Fibroblast of mammary gland (primary cell): ENCODE measurements at places on chromosomes 1 and 21.

DNA sequence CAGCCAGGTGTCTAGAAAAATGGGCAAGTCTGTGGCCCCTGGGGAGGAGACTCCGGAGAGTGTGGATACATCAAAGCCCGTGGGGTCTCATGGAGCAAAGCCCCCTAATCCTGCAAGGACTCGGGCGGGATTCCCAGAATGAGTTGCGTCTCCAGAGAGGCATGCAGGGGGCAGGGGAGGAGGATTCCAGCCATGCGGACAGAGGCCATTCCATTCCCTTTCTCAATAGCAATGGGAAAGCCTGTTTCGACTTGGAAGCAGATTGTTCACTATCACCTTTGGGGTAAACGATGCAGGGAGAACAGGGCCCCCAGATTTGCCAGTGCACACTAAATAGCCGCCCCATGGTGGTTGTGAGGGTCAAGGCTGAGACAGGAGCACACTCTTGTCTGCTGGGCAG is 15.4 kb upstream of the PRDM15 start:
- no peak for DNase-seq

DNA sequence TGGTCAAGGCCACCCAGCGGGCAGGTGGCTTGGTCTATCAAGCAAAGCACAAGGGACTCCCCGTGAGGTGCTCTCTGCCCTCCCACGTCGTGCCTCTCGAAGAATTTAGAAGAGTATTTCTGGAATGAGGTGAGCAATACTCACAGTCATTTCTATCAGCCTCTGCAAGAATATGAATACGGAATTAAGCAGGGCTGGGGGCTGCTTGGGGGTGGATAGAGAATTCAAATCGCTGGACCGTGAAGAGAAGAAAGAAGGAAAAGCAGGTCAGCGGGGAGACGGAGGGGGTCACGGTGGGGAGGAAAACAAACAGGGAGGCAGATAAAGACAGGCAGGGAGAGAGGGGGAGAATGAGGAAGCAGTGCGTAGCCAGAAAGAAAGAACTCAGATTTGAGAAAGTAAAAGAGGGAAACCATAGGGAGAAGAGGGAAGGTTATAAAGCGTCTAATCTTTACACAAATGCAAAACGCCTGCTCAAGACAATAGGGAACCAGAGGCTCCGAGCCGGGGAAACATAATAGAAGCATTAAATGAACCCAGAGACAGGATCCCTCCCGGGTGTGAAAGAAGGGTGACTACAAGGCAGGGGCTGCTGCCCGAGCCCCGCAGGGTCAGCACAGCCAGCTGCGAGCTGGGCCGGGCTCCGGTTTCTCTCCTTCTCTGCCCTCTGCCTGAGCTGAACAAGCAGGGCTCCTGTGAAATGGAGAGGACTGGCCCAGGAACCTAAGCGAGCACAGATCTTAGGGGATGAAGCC is 2.1 kb upstream of the EDN2 start:
- DNase-seq: no peak

DNA sequence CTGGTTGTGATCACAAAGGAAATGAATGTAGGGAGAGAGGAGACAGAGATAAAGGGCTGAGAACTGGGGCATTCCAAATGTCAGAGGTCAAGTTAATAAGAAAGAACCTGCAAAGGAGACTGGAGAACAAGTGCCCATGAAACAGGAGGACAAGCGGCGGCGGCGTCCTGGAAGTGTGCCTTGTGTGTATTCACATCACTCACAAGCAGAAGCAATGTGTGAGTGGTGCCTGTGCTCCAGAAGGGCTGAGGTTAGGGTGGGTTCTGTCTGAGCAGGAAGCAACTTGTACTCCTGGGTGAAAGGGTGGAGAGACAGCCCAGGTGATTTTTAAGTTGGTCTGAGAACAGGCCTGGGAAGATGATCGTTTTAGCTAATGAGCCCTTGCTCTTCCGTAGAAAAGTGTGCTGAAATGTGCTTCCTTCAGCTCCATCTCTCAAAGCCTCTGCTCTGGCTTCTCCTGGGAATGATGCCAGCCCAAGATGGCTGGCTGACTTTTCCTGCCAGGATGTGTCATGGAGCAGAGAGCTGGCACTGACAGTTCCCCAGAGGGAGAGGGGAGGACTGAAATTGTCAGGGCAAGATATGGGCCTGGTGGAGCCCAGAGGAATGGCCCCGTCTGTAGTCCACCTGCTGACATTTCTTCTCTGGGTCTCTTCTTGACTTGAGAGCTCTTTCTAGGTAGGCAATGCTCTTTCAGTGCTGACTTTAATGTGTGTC is 25.1 kb upstream of the PLEKHA6 start:
- DNase-seq: peak; percentile 48

DNA sequence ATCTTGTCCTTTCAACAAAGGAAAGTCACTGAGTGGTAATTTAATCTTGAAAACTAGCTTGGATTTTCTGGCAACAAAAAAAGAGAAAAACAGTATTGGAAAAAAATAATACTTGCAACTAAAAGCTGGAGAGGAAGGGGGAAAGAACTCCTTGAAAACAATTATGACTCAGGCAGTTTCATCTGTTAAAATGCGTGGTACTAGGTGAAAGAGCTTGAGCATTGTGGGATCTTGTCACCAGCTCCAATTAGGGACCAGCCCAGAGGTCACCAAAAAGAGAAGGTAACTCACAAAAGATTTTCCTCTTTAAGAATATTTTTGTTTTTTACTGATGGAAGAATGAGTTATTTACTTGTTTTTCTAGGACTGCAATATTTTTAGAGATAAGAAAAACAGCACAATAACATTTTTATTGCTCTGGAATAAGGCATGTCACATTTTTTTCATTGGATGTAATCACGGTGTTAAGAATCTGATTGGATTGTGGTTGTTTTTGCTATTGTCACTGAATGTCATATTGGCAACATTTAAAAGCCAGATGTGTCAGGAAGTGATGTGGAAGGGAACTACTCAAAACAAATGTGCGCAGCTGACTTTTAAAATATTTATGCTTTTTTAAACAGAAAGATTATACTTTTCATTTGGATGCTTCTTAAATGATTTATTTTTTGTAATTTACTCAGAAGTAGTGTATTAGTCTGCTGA is 78.5 kb upstream of the ADAMTS5 start:
- peak; percentile 70 for DNase-seq

DNA sequence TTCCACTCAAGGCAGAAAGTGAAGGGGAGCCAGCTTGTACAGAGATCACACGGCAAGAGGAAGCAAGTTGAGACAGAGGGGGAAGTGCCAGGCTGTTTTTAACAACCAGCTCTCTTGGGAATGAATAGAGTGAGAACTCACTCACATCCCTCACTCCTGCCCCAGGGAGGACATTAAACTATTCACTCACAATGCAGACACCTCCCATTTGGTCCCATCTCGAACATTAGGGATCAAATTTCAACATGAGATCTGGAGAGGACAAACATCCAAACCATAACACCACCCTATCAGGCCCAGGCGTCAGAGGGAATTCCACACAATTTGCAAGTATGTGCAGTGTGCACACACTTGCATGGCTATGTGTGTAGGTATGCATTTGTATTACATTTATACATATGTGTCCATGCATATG is 62.7 kb downstream of the DMAP1 start:
- DNase-seq: peak; percentile 41

- DNase-seq: peak; percentile 81
Observed at GRCh38 chr1:221284028-221284427, 404.8 kb downstream of the HLX start.

DNA sequence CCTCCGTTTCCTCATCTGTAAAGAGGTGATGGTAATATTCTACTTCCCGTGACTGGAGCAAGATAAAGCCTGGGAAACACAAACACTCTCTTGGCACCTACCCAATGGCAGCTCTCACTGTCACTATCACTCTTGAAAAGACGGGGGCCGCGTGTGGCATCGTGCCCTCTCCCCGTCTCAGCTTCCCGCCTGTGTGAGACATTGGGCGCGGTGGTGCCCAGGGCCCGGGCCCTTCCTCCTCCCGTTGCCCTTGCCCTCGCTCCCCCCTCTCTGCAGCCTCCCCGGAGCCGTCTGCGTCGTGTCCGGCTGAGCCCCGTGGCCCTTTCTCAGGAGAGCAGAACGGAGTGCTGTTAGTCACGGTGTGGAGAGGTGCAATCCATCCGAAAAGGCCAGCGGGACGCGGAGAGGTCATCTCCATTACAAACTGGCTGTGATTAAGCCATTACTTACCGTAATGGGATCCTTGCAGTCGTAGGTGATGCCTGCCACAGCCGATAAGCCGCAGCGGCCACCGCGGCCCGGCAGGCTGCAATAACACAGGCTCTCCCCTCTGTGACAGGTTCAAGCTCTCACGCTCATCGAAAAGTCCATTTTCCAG is 156.4 kb upstream of the ZC3H12A start:
- DNase-seq: no peak

DNA sequence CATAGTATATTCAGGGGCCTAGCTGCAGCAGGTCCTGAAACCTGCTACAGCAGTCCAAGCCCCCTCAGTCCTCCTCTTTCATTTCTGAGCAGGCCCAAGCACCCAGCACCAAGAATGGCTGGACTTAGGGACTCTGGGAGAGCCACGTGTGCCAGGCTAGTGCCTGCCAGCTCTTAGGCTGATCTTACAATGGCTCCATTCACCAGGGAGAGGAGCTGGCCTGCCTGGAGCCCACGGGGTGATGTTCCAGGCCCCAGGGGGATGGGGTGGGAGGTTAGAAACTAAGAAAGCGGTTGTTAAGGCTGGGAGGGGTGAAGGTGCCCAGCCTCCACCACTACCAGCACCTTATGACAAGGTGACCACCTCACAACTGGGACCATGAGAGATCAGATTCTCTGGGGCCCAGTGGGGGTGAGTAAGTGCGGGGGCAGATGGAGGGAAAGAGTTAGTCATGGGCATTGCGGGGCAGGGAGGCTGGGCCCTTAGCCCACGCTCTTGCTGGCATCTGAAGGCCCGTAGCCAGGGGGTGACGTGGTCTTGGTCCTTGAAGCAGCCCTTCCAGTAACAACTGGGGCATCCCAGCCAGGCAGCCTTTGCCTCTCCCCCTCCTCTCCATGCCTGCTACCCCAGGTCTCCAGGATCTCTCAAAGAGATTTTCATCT is 30.3 kb upstream of the CLIC4 start:
- DNase-seq: peak; percentile 81

GRCh38 chr1:151692226-151692625 is 24.4 kb downstream of the CELF3 start:
- DNase-seq: no peak

- no peak for DNase-seq
Observed at GRCh38 chr1:228487336-228488124, at the start of gene RNF187. TSS of gene RNF187 (plus strand) at chr1:228487382.

DNA sequence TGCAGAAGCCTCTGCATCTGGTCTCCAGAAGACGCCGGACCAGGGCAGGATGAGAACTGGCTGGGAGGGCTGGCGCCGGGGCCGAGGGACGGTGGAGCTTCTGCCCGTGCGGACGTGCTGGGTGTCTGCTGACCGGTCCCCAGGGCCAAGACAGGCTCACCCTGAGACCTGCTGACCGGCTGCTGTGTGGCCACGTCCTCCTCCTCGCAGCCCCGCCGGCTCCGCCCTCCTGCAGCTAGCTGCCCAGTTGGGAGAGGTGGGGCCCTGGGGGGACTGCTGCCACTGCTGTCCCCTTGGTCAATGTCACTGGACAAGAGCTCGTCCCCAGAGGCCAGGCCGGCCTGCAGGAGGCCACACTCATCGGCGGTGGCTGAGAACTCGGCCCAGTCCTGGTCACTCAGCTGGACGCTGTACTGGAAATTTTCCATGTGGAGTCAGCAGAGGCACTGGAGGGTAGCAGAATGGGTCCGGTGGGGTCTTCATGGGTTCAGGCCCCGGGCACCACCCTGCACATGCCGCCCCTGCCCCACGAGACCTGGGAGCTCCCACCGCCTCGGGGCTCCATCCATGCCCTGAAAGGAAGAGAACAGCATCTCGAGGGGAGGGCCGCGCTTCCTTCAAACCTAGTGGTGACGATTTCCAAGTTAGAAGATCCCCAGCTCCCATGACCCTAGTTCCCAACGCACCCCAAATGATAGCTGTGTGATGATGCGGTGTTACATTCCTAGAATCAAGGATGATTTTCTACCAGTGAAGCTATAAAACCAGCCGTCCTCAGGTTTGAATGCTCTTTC is 1.1 kb downstream of the PERM1 start:
- no peak for DNase-seq

DNA sequence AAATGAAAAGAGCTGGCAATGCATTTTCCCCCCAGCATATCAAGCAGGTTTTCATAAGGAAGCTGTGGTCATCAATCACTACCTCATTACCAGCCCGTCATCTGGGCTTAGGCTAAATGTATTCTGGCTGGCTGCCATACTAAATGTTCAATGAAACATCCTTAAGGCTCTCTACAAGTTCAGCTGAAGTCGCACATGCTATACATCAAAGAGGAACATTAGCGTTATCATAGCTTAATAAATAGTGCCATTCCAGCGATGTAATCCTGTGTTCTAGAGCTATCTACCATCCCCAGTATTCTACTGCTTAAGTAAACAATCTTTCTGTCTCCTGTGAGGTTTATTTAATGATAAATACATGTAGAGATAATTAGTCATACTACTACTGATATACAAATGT is 288.8 kb downstream of the DPYD start:
- DNase-seq: peak; percentile 30

GRCh38 chr1:239274242-239274830 is 112.0 kb upstream of the CHRM3 start:
- no peak for DNase-seq

DNA sequence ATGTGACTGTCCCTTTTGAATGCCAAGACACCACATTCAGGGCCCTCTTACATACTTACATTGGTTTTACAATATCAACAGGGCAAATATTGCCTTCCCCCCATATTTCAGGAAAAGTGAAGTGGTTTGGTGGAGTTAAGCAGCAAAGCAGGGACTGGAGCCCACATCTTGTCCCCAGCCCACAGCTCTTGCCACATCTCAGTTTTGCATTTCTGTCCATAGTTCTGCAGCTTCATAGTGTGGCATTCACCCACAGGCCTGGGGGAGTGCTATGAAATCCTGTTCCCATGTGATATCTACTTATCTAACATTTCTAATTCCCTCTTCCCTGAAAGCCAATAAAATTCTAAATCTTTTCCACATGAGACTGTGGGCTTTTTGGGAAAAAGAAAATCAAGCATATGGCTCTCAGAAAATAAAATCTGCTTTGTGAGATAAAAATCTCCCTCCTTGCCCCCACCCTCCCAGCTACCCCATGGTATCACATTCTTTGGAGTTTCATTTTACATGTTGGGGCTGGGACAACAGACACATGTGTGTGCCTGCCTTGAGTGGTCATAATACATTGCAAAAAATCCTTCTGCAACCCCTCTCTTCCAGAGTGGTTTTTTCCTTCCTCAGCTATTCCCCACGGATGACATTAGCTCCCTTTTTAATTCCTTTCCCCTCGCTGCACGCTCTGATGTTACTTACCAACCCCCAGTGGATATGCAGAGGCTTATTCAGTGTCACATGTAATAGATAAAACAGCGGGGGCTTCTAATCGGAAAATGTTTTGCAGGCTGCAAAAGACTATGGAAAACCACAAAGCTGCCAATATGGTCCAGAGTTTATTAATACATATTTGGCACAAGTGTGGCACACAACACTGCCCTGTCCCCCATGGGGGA is 20.5 kb upstream of the CD2 start:
- DNase-seq: no peak

- peak; percentile 10 for DNase-seq
Observed at GRCh38 chr1:166069390-166069789, 97.4 kb downstream of the FAM78B start.

GRCh38 chr1:8980656-8981055 is 35.0 kb downstream of the CA6 start:
- no peak for DNase-seq
